ENCODE measurements at places on chromosomes 4 and X.

GRCh38 chr4:116016201-116016600 is 902.8 kb upstream of the NDST4 start:
- DNase-seq = no peak

- no peak for DNase-seq
Observed at GRCh38 chr4:92864096-92864495, 560.3 kb downstream of the GRID2 start.

- no peak for DNase-seq
Observed at GRCh38 chr4:65880594-65880993, 210.3 kb upstream of the EPHA5 start.

DNA sequence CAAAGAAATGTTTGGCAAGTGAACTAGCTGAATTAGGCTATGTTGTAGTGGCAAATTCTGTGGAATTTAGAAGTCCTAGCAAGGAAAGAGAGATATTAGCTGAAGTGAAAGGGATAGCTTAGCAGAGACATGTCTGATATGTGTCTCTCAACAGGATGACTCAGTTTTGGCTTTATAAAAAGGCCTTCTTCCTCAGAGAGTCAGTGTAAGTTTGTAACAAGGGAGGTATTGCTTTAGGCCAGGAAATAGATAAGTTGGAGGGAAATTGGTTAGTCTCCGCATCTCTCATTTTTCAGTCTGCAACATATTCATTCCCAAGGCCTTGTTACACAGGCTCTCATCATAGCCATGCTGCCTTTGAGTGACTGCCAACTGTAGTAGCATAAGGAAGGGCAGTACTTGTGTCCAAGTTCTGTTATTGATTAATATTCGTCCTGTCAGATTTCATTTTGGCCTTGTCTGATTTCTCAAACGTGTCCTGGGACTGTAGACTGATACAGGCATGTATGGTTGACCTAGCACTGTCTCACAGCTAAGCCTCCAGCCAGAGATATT is 4.0 kb downstream of the TMEM164 start:
- DNase-seq = no peak

DNA sequence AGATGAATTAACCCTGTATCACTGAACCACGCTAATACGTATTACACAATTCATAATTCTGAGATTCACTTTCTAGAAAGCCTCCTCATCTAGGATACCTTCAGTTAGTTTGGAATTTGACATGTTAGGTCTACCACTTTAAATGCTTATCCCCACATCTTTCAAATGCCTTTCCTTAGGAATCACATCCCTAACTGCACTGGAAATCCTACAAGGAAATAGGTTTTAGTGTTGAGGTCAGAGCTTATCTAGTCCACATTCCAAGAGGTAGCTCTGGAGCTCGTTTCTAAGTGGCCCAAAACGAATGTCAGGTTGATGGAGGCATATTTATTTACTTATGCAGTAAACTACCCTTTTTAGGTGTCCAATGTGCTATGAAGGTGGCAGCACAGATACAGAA is 18.0 kb downstream of the PDHA1 start:
- no peak for DNase-seq

DNA sequence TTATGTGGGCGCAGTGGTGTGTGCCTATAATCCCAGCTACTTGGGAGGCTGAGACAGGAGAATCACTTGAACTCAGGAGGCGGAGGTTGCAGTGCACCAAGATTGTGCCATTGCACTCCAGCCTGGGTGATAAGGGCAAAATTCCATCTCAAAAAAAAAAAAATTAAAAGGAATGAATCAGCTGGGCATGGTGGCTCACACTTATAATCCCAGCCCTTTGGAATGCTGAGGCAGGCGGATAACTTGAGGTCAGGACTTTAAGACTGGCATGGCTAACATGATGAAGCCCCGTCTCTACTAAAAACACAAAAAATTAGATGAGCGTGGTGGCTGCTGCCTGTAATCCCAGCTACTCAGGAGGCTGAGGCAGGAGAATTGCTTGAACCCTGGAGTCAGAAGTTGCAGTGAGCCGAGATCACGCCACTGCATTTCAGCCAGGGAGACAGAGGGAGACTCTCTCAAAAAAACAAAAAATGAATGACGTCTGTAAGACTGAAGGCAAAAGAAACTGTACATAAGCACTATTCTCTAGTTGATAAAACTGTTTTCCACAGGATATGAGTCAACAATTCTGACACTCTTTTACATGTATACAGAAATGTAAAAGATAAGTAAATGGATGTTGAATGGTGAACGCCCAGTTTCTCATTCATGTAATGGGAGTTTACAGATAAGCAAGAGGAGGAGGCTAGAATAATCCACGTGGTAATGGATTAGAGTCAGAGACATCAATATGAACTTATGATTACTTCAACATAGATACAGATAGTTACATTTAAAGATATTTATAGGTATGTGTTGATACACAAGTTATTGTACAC is 22.2 kb downstream of the CENPC start:
- no peak for DNase-seq

- DNase-seq = no peak
Observed at GRCh38 chrX:10649265-10649664, 28.9 kb upstream of the MID1 start.

- no peak for DNase-seq
Observed at GRCh38 chr4:8643986-8644385, 51.4 kb downstream of the CPZ start.

DNA sequence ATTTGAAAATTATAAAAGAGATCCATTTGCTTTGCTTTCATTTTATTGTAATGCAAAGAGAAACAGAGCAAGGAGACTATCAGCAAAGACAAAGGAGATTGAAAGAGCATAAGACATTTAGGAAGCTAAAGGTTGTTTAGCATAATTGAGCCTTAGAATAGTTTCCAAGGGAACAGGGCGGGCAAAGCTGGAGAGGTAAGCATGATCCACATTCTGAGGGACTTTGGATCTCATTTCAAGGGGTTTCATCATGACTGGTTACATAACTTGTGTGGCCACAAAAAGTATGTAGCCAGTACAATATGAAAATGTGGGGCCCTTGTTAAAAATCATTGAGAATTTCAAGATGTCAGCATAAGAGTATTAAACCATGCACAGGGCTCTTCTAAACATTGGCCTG is 406.5 kb downstream of the RPA4 start:
- no peak for DNase-seq

- no peak for DNase-seq
Observed at GRCh38 chrX:67094061-67094460, 449.8 kb upstream of the AR start.

GRCh38 chr4:188960411-188961093 is 821.3 kb downstream of the TRIML1 start:
- DNase-seq = no peak

DNA sequence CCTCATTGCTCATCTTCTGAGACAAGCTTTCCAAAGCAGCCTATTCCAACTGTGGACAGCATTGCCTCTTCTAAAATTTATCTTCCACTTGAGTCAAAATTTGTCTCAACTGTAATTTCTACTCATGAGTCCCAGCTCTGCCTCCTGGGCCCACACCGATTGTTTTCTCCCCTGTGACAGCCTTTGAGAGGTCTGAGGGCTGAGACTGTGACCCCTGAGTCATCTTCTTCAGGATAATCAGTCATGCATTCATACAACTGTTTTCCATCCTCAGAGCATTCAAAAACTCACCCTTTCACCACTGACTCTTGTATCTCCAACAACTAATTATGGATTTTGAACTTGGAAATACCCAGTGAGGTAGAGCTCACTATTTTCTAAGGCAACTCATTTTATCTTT is 228.1 kb downstream of the EDA2R start:
- DNase-seq = no peak

GRCh38 chr4:128574706-128575105 is 234.8 kb upstream of the JADE1 start:
- DNase-seq = no peak

DNA sequence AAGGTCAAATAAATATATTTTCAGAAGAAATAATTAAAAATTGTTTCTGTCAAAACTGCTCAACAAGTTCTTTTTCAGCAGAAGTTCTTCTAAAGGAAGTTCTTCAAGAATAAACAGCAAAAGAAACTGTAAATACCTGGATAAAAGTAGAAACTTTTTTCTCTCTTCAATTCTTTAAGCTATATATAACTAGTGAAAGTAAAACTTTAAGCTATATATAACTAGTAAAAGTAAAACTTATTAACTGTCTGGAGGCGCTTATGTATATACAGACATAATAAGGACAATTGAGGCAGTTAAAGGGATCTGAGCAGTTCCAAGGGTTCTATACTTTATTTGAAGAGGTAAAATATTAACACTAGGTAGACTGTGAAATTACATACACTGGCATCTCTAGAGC is 126.9 kb downstream of the LRBA start:
- no peak for DNase-seq

- DNase-seq = no peak
Observed at GRCh38 chrX:118824173-118824730, 628 bp downstream of the ZCCHC12 start.

DNA sequence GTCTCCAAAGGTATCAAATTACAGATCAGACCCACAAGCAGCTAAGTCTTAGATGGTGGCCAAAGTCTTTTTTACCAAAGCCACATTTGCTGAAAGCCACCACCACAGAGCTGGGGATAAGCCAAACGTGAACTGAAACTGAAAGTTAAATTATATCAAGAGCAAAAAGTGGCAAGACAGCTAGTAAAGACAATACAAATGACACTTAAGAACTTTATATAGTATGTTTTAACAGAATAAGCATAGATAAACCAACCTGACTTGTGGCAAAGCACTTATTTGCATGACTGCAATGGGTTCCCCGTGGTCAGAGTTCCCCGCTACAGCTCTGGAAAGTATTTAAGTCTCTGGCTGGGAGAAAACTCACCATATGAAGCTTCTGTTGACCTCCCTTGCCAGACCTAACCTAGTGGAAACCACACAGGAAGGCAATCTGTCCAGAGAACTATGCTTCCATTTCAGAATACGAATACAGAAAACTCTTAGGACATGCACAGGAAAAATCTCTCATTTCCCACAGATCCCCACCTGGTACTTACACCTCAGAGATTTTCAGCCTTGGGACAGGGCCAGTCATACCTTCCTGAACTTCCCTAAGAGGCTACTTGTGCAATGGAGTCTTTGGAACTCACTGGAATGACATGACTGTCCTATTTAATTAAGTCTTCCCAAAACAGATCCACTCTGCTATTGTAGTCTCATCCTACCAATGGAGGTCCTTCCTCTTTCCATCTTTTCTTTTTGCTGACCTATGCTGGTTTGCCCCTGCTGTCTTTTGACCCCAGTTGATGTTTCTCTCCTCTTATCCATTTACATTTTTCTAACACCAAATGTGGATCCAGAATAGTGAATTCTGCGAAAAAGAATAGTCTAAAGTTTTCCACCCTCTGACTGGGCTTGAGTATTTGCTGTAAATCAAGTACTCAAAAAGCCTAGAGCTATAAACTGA is 225.1 kb downstream of the NR3C2 start:
- no peak for DNase-seq

DNA sequence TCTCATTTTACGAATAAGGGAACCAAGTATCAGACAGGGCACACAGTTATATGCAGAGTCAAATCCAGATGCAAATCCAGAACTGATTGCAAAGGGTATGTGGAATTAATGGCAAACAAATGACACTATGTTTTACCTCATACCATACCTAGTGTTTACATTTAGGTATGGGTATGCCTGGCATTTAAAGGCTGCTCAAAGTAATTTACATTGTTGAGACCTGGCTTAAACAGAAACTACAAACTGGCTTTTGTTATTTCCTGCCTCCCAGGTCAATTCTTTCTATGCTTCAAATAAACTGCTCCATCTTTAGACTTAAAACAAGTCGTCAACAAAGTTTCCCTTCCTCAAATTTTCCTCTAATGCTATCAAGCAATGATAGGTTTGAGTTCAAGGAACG is 33.7 kb downstream of the ANKRD17 start:
- no peak for DNase-seq

DNA sequence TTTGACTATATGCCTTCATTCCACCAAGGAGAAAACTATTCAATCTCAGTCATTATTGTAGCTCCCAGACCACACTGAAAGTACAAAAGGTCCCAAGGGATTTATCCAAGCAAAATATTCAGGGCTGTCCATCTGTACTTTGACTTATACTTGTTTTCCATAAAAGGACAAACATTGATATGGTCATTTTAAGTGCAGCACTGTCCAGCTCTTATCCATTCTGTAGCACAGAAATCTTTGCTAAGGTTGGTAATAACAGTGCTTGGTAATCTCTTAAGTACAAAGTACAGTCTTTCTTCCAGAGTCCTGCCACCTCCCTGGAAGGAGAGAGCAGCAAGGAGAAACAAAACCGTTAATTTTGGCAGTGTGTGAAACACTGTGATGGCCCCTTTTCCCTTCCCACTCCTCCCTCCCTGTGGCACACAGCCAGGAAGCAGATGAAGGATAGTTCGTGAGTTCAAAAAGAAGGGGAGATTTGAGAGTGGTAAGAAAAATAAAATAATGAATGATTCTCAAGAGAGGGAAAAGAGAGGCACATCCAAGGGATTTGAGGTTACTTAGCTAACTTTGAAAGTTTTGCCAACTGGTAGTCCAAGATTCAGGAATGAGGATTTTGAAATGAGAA is 6.8 kb upstream of the CXCL2 start:
- DNase-seq = no peak

DNA sequence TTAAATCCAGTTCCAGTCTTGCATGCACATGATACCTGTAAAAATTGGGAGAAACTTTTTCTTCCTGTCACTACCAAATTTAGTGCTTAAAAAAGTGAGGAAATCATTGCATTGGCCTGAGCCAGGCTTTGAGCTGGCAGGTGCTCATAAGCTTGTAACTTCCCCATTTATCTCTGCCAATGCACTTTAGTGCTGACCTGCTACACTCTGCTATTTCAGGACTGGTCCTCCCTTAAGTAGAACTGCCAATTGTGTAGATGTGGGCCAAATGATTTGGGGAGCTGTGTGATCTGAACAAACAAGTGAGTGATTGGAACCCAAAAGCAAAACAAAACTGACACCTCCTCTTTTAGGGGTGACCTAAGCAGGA is 51.8 kb downstream of the ZNF827 start:
- no peak for DNase-seq

GRCh38 chr4:143514497-143514896 is 995 bp downstream of the SMARCA5 start:
- no peak for DNase-seq

DNA sequence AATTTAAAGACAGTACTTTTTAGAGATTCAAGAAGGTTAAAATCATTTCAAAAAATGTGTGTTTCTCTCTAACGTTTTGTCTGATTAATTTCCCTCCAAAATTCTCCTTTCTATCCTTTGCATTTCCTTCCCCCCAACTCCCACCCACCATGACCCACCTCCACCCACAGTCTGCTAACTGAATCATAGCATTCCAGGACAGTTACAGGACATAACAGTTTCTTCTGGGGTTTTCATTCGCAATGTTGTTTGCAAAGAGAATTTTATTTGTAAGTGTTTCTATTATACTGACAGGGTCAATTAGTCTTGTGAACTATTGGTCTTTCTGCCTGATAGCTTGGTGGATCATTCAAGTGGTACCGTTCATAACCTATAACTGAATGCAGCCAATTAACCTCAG is 53.7 kb downstream of the ANAPC10 start:
- no peak for DNase-seq
